ENCODE measurements at places on chromosomes 4 and X.

DNA sequence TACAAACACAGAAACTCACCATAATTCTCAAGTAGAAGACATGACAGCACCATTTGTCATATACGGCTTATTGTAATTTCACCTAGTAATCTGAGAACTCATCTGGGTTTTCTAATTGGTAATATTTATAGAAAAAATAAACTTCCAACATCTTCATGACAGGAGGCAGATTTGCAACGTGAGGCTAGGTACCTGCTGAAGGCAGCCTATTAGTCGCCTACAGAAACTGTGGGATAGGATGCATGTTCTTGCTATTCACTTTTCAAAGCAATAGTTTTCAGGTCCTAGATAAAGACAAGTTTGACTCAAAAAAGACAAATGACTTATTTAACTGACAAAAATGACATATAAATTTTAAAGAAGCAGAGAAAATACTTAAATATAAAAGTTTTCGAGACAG, 2.9 kb downstream of the ZNF732 start:
- DNase-seq, result no peak

DNA sequence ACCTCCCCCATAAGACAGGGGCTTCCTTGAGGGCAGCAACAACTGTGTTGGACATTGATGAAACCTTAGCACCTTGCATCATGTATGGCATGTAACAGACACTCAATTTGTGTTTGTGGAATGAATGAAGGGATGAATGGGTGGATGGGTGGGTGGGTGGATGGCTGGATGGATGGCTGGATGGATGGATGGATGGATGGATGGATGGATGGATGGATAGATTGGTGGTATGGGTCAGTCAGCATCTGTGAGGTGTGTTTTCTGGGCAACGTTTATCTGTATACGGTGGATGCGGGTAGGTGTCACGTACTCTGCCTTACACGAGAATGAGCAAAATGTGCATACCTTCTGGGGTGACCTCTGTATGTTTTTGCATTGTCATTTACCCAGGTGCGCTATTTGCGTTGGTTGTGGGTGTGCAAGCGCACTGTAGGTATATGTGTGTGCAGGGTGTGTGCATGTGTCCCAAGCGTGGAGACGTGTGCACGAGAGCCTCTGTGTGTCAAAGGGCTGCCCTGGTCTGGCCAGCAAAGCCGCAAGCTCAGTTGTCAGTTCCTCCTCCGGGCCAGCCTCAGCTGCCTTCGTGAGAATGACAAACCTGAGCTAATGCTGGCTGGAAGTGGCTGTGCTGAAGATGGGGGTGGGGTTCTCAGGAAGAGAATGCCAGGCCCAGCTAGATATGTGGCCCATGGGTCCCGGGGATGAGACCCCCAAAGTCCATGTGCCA, 26.5 kb downstream of the ELF4 start:
- no peak for DNase-seq

DNA sequence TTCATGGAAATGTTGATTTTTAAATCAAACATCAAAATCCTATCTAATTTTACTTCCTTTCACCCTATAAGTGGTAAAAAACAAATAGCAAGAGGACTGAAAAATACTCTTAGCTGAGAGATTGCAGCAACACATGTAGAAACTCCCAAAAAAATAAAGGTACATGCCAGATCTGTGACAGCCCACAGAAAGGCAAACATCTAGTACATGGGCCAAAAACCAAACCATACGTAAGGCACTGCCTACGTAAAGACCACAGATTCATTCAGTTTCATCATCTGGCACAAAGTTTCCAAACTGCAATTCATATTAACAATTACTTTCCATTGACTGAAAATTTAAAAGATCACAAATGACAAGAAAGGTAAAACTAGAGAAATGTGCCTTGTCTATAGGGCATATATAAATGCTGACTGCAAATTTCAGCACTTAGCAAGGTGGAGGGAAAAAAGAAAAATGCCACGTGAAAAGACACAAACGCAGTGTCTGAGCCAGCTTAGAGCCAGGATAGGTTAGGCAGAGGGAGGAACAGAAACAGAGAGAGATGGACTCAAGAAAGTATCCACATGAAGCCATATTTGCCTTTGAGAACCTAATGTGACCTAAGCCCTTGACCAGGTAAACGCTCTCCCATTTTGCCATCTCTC, 88.1 kb downstream of the TSPAN5 start:
- no peak for DNase-seq

- no peak for DNase-seq
These were observed 2.2 kb upstream of the NKX1-1 start for GRCh38 chr4:1408418-1408817.

DNA sequence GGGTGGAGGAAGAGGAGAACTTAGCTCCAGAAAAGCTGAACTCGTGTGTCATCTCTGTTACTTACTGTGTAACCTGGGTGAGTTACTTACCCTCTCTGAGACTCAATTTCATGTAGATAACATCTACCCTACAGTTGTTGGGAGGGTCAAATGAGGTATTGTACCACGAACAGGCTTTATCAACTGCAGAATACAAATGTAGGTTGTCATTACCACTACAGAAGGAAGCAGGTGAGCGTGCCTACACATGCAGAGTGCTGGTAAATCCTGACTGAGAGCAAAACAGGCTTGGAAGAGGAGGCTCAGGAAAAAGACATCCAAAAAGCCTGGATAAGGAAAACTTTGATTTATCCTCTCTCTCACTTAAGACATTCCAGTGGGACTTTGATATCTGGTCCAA, 7.2 kb downstream of the PIGA start:
- no peak for DNase-seq

- DNase-seq, result no peak
These were observed 108.8 kb upstream of the RASGEF1B start for GRCh38 chr4:81580346-81580993.

DNA sequence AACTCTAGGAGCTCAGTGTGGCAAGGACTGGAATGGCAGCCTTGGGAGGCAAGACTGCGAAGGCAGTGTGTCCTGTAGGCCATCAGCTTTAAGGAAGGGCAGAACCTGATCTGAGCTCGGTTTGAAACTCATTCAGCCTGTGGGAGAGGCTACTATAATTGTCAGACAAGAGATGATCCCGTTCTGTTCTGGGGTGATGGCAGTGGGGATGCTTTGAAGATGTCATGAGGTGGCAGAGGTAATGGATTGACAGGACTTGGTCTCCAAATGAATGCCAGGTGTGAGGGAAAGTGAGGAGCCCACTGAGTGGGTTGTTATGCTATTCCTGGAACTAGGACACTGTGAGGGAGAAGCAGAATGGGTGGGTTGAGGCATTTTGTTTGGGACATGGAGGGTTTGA, 144.9 kb downstream of the PJA1 start:
- no peak for DNase-seq

- DNase-seq, result no peak
These were observed 54.3 kb upstream of the STIM2 start for GRCh38 chr4:26806331-26806730.

DNA sequence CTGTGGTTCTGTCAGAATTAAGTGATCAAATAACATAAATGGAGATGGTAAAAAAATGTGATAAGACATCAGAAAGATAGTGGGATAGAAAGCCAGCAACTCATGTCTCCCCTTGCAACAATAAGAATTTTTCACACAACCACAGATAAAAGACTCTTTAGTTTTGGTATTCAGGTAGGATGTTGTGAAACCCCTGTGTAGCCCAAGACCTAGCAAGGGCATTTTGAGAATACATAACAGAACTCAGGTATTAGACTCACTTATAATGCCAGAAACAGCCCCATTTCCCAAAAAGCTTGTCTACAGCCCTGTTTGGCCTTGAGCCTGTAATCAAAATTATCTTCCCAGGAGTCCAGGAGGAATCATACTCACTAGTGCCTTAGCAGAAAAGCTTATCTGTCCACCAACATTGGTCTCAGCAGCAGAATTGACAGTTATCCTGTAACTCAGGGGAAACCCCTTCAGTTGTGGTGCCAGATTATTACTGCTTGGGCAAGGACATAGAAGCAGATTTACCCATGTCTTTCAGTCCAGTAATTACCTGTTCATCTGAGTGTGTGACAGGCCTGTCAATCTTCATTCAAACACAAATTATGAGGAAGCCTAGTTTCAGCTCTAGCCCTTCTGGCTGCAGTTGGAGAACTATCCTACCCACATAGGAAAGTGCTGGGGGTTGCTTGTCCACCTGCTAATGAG, 41.0 kb upstream of the UGT2B17 start:
- DNase-seq, result no peak

- DNase-seq, result peak; percentile 29
These were observed 905.3 kb upstream of the INTU start for GRCh38 chr4:126727461-126727860.

DNA sequence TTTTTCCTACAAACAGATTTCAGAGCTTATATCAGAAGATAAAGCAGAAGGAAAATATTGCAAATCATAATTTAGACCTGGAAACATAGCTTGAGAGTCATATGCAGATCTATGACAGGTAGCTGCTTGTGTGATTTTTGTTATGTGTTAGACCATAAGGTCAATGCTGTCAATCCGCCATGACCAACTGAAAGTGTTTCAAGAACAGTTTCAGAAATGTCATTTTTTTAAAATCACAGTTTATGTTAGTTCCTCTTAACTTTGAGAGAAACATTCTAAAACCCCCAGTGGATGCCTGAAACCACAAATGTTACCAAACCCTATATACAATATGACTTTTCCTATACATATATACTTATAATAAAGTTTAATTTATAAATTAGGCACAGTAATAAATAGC, 391.3 kb upstream of the FAM241A start:
- no peak for DNase-seq

- no peak for DNase-seq
These were observed 1963.1 kb upstream of the TENM3 start for GRCh38 chr4:180280076-180280475.

- no peak for DNase-seq
These were observed 390.7 kb downstream of the GBA3 start for GRCh38 chr4:23083391-23083790.

DNA sequence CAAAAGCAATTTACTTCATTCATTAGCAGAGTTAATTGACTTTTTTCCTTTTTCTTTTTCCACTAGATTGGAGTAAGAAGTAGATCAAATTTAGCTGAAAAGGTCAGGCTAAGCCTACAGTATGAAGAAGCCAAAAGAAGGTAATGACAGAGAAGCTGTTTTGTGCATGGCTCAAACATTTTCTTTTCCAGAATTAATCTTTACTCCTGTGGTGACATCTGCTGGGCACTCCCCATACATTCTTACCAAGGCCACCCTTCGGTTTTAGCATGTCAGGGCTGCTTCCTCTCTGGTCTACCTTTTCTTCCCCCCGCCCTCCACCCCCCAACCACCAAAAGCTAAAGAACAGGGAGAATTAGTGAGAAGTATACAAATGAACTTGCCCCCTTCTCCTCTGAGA, 70.2 kb downstream of the CLDN22 start:
- peak; percentile 43 for DNase-seq

DNA sequence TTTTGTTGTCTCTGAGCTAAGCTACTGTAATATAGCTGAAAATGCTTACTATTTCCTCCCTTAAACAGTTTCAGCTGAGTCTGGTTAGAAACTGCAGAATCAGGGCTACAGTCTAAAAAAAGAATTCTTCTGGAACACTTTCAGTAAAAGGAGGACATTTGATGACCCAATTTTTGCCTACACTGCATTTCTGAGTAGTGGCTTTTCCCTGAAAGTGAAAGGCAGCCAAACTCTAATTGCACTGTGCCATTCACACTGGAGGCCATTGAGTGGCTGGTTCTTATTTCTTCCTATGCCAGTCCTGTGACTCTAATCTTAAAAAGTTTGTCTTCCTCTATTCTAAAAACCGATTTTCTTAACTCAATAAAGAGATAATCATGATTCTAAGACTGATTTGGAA, 526.0 kb downstream of the CFAP47 start:
- DNase-seq, result no peak

GRCh38 chrX:14837155-14837554, 35.7 kb downstream of the FANCB start:
- DNase-seq, result no peak

GRCh38 chrX:129318375-129318774, 204.9 kb downstream of the SMARCA1 start:
- peak; percentile 26 for DNase-seq

GRCh38 chrX:47129899-47130358, 14.6 kb downstream of the NDUFB11 start:
- DNase-seq, result no peak
